ENCODE measurements at places on chromosomes 2 and 18. TPM values are rescaled to one million over a fixed set of nuclear protein-coding genes. Genes with fewer than 3 reads are reported as not detected.

DNA sequence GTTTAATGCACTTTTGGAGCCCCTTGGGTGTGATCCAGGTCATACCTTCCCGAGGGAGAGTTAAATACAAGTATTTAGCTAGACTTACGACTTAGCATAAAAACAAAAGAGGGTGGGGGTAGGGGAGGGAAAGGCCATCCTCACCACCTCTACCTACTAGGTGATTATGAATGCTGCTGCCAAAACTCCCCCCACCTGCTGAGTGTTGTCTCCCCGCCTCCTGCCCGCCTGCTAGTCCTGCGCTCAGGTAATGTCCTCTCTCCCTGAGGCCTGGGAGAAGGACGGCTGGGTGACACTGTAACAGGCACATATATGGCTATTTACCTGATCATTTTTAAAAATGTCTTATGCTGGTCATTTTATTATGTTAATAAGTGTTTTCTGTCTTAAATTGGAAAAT lies 3.0 kb upstream of the NCKAP5 start:
- no peaks in the 10 kb centered on the region for H3K36me3 ChIP-seq
- H3K4me3 ChIP-seq, result no peak overlapping the region
- no peak for DNase-seq

Gene PSME4
- total RNA-seq, result 39.1 TPM

GRCh38 chr2:181563101-181563692 lies 93.7 kb downstream of the CERKL start:
- no peak overlapping the region for H3K4me3 ChIP-seq
- H3K27ac ChIP-seq, result no peak overlapping the region
- H3K36me3 ChIP-seq, result no peaks in the 10 kb centered on the region
- no peaks in the 10 kb centered on the region for H3K27me3 ChIP-seq

DNA sequence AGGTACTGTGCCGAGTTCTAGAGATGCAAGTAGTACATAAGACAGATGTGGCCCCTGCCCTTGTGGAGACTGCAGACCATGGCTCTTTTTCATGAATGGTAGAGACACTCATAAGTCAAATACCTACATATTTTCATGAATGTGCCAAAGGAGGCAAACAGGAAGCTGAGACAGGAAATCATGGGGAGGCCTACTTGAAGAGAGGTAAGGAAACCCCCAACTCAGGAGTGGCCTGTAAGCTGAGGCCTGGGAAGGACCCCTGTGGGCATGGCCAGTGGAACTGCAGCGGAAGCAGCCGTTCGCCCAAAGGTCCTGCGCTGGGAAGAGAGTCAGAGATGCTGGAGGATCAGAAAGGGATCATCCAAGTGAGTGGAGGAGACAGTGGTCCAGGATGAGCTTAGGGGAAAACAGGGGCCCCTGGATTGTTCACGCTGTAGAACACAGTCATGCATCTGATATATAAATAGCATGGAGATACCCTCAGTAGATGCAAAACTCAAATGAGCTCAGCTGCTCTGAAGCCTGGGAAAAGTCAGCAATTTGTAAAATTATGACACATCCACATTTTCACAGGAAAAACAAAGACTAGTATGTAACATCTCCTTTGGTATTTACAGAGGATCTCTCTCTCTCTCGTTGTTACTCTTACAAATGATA lies 228.9 kb downstream of the NEDD4L start:
- H3K27me3 ChIP-seq, result no peaks in the 10 kb centered on the region
- no peak for DNase-seq

Gene TANC1
- total RNA-seq, result 69.8 TPM

DNA sequence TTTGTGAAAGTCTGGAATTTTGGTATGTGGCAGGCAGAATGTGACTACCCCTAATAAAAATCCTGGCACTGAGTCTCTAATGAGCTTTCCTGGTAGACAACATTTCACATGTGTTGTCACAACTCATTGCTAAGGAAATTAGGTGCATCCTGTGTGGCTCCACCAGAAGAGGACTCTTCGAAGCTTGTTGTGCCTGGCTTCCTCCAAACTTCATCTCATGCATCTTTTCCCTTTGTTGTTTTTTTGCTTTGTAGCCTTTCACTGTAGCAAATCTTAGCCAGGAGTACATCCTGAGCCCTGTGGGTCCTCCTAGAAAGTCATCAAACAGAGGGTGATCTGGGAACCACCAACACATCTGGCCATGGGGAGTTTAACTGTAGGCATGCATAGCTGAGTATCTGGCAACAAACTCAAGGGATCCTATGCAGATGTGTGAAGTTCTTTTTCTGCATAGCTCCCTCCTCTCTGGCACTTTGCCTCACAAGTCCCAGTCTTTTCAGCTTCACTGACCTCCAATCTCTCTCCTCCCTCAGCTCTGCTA lies 42.1 kb upstream of the SERTAD2 start:
- no peak for DNase-seq
- H3K27ac ChIP-seq, result no peak overlapping the region
- no peak overlapping the region for H3K4me3 ChIP-seq
- no peaks in the 10 kb centered on the region for H3K36me3 ChIP-seq

- H3K4me3 ChIP-seq, result no peak overlapping the region
- no peaks in the 10 kb centered on the region for H3K36me3 ChIP-seq
- H3K27ac ChIP-seq, result no peak overlapping the region
- H3K27me3 ChIP-seq, result peaks cover 3% of the 10 kb centered on the region
- peaks cover 16% of the 10 kb centered on the region for H3K4me1 ChIP-seq
Measured at GRCh38 chr2:1975060-1975459, 230.7 kb upstream of the PXDN start.

DNA sequence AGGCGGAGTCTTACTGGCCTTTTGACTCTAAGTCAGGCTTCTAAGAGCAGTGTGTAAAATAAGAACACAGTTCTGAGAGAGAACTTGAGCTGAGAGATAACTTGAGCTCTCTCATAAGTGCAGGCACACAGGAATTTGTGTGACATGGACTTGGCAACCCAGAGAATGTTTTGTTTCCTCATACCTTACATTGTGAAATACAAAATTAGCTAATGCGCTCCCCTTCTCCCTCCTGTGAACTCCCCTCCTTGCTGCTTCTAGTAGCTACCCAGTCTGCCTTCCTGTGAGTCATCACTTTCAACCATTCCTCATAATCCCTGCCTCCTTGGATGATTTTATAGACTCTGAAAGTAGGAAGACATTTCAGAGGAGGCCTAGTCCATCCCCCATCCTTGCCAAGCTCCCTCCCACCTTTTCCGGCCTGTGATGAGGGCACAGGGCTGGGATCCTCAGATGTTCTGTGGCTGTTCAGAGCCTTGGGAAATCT lies 22.6 kb downstream of the FER1L5 start:
- H3K4me3 ChIP-seq, result no peak overlapping the region
- H3K4me1 ChIP-seq, result no peaks in the 10 kb centered on the region
- no peaks in the 10 kb centered on the region for H3K36me3 ChIP-seq
- DNase-seq, result no peak
- H3K27ac ChIP-seq, result no peak overlapping the region

- no peaks in the 10 kb centered on the region for H3K27me3 ChIP-seq
- no peak for DNase-seq
- H3K4me3 ChIP-seq, result no peak overlapping the region
- H3K4me1 ChIP-seq, result no peaks in the 10 kb centered on the region
- H3K36me3 ChIP-seq, result no peaks in the 10 kb centered on the region
- H3K27ac ChIP-seq, result no peak overlapping the region
Measured at GRCh38 chr2:96164459-96165184, 19.4 kb upstream of the DUSP2 start.

Gene PAX3
- total RNA-seq, result 10.6 TPM

Gene CHRNG
- not detected for total RNA-seq

GRCh38 chr2:239393941-239394340 lies 6.9 kb downstream of the HDAC4 start:
- H3K4me1 ChIP-seq, result peaks cover 31% of the 10 kb centered on the region
- no peaks in the 10 kb centered on the region for H3K27me3 ChIP-seq
- DNase-seq, result no peak
- H3K36me3 ChIP-seq, result peaks cover 3% of the 10 kb centered on the region

DNA sequence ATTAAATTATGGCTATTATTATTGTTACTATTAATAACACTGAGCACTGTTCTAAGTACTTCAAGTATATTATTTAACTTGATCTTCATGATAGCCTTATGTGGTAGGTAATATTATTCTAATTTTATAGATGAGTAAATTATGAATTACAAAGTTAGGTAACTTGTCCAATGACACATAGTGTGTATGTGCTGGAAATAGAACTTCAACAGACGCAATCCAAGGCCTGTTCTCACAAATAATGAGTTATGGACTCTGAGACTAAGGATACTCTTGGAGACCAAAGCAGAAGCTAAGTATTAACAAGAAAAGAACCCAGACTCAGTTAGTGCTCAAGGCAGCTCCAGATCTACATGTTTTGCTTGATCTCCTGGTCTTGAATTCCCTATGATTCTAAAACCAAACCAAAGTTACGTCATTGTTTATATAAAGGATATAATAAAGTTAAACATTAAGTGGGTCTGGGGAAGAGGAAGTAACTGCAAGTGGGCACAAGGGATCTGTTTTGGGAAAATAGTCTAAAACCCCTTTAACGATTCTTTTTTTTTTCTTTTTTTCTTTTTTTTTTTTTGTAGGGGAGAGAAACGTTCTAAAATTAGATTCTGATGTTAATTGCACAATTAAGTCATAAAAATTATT lies 211.3 kb downstream of the ERBB4 start:
- no peak overlapping the region for H3K27ac ChIP-seq
- no peak for DNase-seq
- H3K27me3 ChIP-seq, result no peaks in the 10 kb centered on the region
- no peaks in the 10 kb centered on the region for H3K4me1 ChIP-seq
- H3K36me3 ChIP-seq, result no peaks in the 10 kb centered on the region

DNA sequence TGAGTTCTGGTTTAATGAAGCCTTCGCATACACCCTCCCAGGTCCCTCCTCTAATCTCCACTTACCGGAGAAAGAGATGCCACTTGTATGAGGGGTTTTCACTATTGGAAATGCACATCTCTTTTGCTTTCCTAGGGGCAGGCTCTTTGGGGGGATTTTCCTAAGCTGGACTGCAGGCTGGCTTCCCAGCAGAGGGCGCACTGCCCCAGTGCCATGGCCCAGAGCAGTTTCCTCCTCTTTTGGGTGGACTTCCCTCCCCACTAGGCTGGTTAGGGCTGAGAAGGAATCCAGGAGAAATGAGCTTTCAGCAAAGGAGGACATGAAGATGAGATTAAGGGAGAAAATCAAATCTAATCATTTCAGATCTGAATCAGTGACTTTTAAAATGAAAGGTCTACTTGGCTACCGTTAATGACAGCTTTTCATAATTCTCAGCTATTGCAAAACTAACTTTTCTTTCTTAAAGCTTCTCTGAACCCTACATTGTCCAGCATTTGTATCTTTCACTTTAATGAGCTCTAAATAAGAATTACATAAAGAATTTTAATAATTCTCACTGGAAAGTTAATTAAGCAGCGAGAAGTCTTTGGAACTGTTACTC lies 784.1 kb upstream of the FANCL start:
- H3K27ac ChIP-seq, result no peak overlapping the region
- H3K4me1 ChIP-seq, result no peaks in the 10 kb centered on the region
- DNase-seq, result no peak

- H3K27me3 ChIP-seq, result no peaks in the 10 kb centered on the region
- no peak overlapping the region for H3K4me3 ChIP-seq
- no peaks in the 10 kb centered on the region for H3K36me3 ChIP-seq
- H3K4me1 ChIP-seq, result no peaks in the 10 kb centered on the region
- DNase-seq, result no peak
Measured at GRCh38 chr2:47628904-47629303, 154.0 kb upstream of the MSH6 start.

DNA sequence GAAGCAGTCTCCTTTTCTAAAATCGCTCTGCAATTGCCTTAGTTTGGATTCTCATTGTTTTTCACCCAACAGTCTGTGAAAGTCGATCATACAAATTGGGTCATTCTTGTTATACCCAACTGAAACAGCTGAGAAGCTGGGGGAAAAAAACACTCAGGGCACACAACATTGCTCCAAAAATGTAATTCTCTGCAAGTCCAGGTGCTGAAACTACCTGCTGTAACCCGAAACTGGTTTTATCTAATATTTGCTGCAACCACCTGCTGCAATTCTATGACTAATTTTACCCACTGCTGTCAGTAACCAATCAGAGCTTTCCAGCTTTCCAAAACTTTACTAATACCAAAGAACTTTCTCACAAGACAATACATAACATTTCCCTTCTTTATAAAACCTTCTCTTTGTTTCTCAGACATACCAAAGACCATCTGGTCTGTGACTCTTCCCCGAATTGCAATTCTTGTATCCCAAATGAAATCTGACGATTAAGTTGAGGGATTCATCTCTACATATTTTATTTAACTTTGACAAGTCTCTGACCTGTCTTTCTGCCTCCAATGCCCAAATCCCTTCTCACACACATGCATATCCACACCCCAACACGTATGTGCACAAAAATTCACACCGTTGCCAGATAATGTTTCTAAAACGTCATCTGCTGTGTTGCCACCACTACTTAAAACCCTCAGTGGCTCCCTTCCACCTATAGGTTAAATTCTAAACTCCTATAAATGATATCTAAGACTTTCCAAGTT lies 198.3 kb downstream of the PIEZO2 start:
- H3K27me3 ChIP-seq, result no peaks in the 10 kb centered on the region
- H3K4me1 ChIP-seq, result peaks cover 3% of the 10 kb centered on the region
- H3K36me3 ChIP-seq, result no peaks in the 10 kb centered on the region
- no peak overlapping the region for H3K4me3 ChIP-seq

Gene TFCP2L1
- 64.1 TPM for total RNA-seq

Gene CCDC148
- total RNA-seq, result 0.72 TPM

DNA sequence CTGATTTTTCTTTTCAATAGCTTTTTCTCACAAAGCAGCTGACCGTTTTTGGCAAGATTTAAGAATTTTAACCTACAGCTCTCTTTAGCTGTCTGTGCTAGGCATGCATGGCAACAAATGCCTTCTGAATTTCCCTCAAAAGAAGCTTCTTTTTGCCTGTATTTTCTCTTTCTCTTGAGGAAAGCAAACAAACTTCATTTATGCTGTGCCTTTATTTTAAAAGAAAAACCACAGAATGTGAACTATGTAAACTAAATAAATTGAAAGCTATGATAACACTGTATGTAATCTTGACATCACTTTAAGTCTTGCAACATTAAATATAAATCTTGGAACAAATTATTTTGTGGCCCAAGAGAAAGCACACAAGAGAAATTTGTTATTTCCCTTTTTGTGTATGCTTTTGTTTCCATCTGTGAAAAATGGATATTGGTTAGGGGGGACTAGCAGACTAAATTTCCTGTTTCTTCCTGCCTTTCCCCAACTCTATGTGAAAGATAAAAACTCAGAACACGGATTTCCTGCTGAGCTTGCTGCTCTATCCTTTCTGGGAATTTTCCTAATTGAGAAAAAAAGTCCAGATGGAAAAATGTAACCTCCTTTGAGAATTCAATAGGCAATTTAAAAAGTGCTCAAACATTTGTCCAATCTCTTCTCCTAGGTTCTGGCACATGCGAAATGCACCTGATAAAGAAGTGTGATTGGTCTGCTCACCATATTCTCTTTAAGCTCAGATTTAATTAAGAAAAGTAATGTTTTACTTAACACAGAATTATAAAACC lies 20.9 kb upstream of the TFPI start:
- H3K4me1 ChIP-seq, result no peaks in the 10 kb centered on the region
- no peak for DNase-seq
- H3K27ac ChIP-seq, result no peak overlapping the region
- H3K4me3 ChIP-seq, result no peak overlapping the region
- no peaks in the 10 kb centered on the region for H3K36me3 ChIP-seq
- no peaks in the 10 kb centered on the region for H3K27me3 ChIP-seq

- H3K4me3 ChIP-seq, result no peak overlapping the region
- H3K27me3 ChIP-seq, result no peaks in the 10 kb centered on the region
- no peak overlapping the region for H3K27ac ChIP-seq
- DNase-seq, result no peak
Measured at GRCh38 chr2:10785260-10785659, 27.3 kb downstream of the PDIA6 start.
